ENCODE measurements at places on chromosomes 16 and 17. TPM values are rescaled to one million over a fixed set of nuclear protein-coding genes. Genes with fewer than 3 reads are reported as not detected.
A peak's percentile ranks its signal among the peaks of the same experiment; 100 is the strongest.

GRCh38 chr16:51374346-51374745, 223.3 kb upstream of the SALL1 start:
- peak; percentile 67 for DNase-seq

- no peak for DNase-seq
Measured at GRCh38 chr16:48109475-48109874, 46.3 kb downstream of the ABCC12 start.

GRCh38 chr17:32142857-32143526, 690 bp downstream of the RHOT1 start:
- peak; percentile 74 for DNase-seq

CCL8 gene
- not detected for total RNA-seq

DNA sequence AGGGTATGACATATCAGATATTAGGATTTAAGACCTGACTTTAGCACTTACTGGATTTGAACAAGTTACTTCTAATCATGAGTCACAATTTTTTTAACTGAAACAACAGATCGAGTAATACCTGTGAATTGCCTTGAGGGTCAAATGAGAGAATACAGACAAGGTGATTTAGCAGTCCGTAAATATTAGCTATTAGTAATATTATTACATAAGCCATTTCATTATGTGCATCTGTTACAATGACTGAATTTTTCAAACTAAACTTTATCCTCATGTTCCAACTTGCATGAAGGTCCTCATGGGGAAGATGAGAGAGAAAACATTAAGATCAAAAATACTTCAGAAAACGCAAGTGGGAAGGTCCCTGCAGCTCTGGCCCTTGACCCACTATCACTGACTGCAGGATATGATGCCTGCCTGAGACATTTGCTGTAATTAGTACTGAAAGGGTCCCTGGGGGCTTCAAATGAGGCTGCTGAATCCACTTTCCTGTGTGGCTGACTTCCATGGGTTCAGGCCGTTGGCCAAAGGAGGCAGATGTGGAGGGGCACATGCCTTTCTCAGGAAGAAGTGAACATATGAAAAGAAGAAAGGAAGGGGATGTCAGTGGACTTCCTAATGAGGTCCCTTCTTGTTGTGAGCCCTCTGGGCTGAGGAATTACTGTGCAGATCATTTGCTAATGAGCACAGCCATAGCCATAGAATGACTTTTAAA, 441.7 kb downstream of the CDH11 start:
- no peak for DNase-seq

- peak; percentile 45 for DNase-seq
Measured at GRCh38 chr17:50047488-50048126, 8.3 kb upstream of the ITGA3 start.

DNA sequence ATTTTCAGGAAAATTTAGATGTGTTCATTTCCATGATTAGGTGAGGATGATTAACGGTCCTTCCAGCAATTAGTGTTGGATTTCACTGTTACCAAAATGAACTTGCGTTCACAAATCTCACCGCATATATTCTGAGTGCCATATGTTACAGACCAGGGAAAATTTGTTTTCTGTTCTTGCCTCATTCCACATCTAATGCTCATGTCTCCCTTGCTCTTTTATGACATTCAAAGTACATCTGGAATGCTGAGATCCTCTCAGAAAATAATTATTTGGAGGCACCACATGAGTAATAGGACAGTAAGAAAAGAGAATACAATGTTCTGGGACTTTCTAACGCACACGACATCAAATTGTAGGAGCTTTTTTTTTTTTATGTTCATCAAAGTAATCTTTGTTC, 406.5 kb downstream of the SHISA9 start:
- DNase-seq = peak; percentile 20

DNA sequence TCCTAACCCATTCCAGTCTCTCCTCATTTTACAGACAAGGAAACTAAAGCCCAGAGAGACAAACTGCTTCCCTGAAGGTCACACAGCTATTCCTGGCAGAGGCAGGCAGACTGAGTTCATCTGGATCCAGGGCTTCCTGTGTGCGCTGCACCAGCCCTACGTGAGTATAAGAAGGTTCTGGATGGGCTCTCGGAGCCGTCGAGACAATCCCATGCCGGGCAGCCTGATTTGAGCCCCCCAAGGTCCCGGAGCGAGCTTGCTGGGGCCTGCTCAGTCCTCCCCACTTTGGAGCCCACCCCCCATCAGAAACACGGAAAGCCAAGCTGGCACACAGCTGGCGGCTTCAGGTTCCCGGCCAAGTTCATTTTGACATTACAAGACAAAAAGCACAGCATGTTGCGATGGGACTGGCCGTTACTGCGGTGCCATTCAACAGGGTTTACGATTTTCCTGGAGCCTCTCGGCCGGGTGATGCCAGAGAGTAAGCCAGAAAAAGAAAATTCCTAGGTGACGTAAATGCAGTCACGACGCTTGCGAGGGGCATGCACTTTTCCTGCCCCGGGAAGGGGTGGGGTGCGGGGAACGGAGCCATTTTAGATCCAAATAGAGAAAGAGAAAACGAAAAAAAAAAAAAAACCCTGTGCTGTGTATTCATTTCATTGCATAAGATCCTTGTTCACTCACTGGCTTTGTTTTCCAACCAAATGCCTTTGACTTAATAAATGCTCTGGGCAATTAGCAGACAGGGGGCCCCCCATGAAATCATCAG, 167.1 kb upstream of the FOXF1 start:
- DNase-seq = peak; percentile 95

GRCh38 chr17:8359769-8360168, 16.7 kb downstream of the KRABD2 start:
- peak; percentile 93 for DNase-seq

- DNase-seq = no peak
Measured at GRCh38 chr16:49194537-49195236, 87.0 kb downstream of the CBLN1 start.

GRCh38 chr16:82945420-82946101, 318.8 kb downstream of the CDH13 start:
- DNase-seq = no peak

GRCh38 chr16:62548095-62548494, 511.9 kb upstream of the CDH8 start:
- no peak for DNase-seq

DNA sequence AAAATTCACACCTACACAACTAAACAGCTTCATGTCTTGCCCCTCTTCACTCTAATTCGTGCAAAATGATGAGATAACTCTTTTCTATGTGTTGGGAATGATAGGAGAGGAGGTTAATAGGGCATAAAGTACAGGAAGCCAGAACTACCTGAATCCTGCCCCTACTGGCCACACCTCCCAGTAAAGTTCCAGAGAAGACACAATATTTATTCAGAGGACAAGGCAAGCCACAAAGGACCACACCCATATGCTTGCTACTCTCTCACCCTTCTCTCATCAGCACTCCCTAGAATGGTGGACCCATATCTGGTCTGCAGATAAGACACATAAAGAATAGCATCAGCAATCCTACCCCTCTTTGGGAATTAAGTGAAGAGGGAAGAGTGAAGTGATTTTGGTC, 74.6 kb downstream of the ZNF18 start:
- no peak for DNase-seq

- peak; percentile 64 for DNase-seq
Measured at GRCh38 chr17:57861790-57862693, 12.2 kb upstream of the MRPS23 start.

GRCh38 chr16:67364600-67365235, 28.6 kb downstream of the TPPP3 start:
- DNase-seq = no peak

- no peak for DNase-seq
Measured at GRCh38 chr16:68798398-68798797, 44.9 kb upstream of the TANGO6 start.

- no peak for DNase-seq
Measured at GRCh38 chr17:47834756-47835155, 3.3 kb downstream of the LRRC46 start.

SMIM5 gene
- total RNA-seq = under 0.01 TPM

DNA sequence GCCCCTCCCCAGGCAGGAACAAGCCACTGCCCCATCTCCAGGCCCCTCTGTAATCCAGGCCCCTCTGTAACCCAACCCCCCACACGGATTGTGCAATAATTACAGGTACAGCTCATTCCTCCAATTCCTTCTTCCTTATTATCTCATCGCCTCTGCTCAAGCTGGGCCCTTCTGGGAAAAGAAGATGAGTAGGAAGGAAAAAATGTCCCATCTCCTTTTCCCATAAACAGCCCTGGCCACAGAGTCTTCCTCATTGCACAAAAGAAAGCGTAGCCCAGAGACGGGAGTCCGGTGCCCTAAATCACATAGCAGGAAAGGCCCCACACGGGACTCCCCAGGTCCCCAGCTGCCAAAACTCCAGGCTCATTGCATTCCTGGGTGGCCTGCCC, 3.6 kb upstream of the LITAFD start:
- DNase-seq = peak; percentile 89

DNA sequence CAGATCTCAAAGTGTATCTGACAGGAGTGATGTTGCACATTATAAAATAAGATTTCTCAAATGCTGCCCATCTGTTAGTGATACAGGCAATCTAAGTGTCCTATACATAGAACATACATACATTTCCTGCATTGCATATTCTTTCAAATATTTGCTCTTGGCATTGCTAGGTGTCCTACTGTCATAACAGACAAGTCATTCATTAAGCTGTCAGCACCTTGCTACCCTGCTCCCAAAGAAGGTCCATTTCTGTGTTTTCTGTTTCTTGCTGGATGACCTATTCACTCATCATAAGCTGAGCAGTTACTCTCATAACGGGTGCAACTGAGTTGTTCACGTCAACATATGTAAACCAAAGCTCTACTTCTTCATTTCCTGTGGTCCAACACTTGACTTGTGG, 719.0 kb downstream of the KCNJ2 start:
- DNase-seq = no peak

HAPSTR1 gene
- 87.0 TPM for total RNA-seq

DNA sequence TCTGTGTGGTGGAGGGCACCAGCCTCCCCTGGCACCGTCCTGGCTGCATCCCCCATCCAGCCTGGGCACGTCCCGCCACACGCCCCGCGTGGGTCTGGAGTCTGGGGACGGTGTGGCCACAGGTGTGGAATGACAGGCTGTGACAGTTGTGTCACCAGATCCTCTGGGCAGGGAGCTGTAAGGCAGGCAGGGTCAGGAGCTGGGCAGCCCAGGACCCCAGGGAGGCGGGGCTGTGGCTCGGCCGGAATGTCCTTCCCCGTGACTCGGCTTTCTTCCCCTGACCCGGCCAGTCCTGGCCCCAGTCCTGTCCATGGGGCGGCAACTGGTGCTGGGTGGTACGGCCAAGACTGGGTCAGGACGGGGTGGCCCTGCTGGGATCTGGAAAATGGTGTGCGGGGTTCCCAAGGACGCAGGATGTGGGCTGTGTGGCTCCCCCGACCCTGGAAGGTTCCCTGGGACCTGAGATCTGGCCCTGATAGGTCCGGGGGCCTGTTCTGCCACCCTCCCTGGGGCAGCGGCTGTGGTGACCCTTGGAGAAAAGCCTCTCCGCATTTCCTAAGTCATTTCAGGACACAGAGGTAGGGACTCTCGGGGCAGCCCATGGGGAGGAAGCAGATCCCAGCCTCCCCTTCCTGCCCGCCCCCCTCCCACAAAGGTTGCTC, 3.3 kb upstream of the SLC16A3 start:
- DNase-seq = no peak

KCNJ2 gene
- total RNA-seq = 0.64 TPM

- peak; percentile 83 for DNase-seq
Measured at GRCh38 chr17:50681263-50682200, 26.2 kb downstream of the ANKRD40 start.

DNA sequence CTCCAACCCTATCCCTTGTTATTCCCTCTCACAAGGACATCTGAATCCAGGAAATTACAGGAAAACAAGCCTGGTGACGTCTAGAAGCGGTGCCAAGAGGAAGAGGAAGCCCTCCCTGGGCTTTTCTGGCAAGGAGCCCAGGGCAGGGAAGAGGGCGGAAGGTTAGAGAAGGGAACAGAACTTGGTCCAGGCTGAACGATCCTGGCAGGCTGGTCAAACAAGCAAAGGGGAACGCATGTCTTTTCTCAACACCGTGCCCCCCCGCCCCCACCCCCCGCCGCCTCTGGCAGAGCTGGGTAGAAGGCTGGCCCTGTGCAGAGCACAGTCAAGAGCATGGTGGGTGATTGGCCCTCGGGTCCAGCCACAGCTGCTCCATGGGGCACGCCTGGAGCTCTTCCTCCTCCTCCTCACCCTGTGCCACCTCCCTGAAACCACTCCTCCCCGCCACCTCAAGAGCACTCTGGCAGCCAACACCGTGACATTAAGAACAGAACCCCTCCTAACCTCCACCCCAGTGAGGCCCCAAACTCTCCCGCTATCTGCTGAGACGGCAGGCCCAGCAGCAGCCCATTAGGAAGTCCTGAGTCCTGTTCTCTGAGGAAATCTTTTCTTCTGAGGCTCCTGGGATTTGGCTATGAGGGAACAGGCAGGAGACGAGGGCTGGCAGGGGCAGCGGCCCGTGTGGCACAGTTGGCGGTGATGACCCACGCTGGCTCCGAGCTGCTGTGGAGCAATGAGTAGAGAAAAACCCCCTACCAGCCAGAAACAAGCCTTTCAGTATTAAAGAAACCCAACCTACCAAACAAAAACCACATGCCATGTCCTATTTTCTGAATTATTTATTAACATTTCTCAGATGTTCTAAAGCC, 7.3 kb downstream of the C16orf86 start:
- peak; percentile 26 for DNase-seq

TAC4 gene
- not detected for total RNA-seq

RAB11FIP4 gene
- total RNA-seq = under 0.01 TPM

GRCh38 chr16:19128454-19129200, 14.9 kb downstream of the ITPRIPL2 start:
- no peak for DNase-seq

GRCh38 chr17:59466946-59467801, 98.2 kb upstream of the DHX40 start:
- no peak for DNase-seq

- peak; percentile 4 for DNase-seq
Measured at GRCh38 chr16:51244887-51245657, 94.0 kb upstream of the SALL1 start.

PPY gene
- total RNA-seq = not detected

GSG1L gene
- total RNA-seq = not detected

ZP2 gene
- total RNA-seq = not detected

DNA sequence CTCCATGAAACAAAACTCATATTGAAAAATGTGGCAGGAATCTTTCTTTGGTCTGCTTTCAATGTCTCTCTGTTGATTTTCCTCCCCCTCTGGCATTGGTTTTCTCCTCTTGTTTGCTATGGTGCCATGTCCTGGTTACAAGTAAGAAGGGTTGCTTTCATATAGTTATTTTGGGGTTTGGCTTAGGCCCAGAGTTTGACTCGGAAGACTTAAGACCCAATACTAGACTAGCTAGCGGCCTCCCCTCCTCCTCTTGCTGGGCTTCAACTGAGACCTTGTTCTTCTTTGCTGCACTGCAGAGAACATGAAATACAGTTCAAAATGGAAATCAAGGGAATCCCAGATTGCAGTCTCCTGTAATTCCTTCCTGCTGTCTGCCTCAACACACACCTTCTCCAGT, 30.0 kb upstream of the CLEC18A start:
- no peak for DNase-seq

GRCh38 chr17:70251706-70252105, 82.4 kb downstream of the KCNJ2 start:
- DNase-seq = no peak

DNA sequence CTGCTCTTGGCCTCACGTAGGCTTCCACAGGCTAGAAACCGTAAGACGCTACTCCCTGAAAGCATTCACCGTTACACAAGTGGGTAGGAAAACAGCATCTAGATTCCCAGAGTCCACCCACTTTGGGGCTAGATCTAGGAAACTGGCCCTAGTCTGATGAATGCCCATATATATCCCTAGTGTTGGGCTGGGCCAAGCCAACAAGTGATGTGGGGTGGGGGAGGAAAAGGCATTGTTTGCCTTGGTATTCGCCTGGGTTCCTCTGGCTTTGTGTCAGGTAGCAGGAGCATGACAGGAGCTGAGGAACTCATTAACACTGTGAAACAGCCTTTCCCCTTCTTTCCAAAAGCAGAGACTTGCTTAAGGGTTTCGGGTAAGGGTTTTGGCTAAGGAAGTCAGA, 112.4 kb downstream of the SMG6 start:
- DNase-seq = no peak
